ENCODE measurements at places on chromosomes 16 and 17.

DNA sequence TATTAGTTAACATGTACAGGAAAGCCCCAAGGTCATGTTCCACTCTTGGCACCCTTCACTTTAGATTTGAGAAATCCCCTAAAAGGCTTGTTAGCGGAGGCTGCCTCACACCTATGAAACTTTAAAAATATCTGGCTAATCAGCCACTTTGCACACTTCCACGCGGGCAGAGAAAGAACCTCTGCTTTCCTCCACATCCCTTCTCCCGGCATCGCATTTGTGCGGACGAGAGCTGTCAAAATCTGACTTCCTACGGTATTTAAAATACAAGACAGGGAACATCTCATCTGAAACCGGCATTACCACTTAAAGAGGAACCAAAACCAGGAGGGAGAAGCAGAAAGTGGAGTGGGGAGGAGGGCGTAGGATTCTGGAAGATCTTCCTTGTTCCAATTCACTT is 422.3 kb downstream of the TMEM114 start:
- DNase-seq: no peak

DNA sequence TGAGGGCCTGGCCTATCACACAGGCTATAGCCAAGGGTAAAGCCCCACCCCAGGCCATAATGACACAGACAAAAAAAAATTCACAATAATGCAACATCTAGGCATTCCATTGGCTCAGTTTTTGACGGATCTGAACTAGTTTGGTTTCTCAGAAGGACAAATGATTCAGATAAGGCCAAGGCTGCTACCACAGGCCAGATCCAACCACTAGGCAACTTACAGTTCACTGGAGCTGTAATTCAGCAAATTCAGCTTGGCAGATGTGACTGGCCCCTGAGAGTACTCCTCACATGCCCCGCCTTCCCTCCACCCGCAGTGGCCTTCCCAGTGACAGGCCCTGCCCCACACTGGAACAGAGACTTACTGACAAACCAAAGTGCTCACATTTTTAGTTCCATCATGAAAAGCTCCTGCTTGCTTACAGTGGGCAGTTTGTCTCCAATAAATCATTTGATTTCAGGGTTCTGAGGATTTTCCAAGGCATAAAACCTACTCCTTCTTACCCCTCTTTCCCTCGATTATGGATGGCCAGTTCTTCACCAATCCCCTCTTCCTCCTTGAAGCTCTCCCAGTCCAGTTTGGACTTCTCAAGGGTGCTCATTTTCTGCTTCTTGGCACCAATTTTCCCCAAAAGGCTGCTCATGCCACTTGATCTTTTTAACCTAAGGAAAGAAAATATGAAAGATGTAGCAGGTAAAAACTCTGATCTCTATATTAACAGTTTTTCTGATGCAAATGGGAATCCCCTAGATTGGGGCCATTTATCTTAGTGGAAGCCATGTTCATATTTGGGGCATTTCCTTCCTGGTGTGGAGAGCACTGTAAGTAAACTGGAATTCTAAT is 53.3 kb upstream of the BCAR1 start:
- DNase-seq: no peak

DNA sequence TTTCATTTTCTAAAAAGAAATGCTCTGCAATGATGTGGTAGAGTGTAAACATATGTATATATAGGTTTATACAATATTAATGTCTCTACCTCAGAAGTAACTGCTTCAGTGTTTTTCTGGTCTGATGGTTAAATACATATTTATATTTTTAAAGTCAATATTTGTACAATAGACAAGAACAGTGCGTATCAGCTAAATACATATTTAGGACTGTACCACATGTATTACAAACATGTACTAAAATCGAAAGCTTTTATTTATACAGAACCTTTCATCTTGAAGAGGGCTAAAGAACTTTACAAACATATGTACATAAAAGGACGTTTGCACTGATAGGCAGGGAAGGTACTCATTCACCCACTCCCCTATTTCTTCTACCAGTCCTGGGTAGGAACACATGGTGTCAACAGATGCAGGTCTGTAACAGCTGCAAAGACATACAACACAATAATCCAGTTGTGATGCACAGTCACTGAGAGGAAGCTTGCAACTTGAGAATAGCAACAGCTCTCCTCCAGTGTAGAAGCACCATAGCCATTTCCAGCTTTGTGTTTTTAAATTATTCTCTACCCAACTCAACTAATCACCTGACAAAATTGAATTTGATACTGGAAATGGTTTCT is 206.9 kb upstream of the C17orf78 start:
- no peak for DNase-seq

DNA sequence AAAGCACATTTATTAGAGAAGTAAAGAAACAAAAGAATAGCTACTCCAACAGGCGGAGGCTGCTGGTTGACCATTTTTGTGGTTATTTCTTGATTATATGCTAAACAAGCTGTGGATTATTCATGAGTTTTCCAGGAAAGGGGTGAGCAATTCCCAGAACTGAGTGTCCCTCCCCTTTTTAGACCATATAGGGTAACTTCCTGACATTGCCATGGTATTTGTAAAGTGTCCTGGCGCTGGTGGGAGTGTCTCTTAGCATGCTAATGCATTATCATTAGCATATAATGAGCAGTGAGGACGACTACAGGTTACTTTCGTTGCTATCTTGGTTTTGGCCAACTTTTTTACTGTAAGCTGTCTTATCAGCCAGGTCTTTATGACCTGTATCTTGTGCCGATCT is 12.2 kb upstream of the HS3ST4 start:
- DNase-seq: no peak

DNA sequence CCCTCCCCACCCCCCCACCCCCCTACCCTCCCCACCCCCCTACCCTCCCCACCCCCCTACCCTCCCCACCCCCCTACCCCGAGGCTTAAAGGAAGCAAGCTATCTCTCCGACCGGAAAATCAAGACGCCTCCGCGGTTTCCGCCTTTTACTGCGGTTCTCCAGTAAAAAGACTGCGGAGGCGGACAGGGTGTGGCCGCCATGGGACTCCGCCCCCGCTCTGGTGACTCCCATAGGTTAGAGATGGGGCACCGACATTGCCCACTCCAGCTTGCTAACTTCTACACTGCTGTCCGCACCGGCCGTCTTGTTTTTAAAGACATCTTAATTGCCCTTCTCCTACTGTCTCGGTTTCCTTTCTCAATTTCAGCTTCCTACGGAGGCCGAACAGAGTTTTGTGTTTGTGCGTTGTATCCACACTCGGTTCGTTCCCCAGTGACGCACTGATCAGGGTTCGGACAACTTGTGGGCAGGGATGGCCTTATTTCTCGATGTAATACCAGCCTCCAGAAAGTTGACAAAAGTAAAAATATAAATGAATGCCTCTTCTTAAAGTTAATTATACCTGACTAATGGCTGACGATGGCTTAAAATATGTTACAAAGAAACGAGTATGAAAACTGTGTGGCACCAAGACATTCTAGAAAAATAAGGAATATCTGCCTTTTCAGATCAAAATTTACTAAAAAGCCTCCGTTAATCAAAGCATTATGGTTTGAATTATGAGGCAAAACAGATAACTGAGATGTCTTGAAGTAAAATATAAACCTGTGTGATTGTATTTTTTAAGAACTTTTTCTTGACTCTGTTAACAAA is 1.1 kb upstream of the ZNF200 start:
- DNase-seq: no peak

- DNase-seq: no peak
These were observed 3.5 kb upstream of the PKMYT1 start for GRCh38 chr16:2983706-2984136.

DNA sequence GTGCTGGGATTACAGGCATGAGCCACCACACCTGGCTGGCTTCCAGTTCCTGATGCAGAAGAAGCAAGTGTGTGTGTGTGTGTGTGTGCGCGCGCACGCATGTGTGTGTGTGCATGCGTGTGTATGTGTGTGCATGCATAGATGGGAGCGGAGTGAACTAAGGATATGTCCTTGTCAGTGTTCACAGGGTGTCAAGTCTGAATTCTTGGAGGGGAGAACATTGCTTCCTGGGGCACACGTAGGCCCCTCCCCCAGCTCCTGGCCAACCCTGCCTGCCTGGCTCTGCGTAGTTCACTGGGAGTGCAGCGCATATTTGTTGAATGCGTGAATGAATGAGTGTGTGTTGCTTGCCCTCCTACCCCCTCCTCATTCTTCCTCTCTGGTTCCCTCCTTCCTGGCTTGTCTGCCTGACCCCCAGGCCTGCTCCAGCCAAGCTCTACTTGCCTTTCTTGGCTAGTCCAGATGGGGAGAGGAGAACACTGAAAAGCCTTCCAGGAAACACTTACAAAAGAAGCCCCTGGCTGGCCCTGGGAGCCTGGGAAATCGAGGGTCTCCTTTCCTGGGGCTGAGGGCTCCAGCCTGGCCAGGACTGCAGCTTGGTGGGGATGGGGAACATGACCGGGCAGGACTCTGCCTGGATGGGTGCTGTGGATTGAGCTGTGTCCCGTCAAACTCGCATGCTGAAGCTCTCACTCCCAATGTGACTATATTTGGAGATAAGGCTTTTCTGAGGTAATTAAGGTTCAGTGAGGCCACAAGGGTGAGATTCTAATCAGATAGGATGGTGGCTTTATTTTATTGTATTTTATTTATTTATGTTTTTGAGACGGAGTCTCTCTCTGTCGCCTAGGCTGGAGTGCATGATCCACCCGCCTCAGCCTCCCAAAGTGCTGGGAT is 27.9 kb downstream of the IGFBP4 start:
- no peak for DNase-seq

- no peak for DNase-seq
These were observed 45.8 kb downstream of the LCMT1 start for GRCh38 chr16:25157271-25157875.

GRCh38 chr16:26645614-26646013 is 421.1 kb upstream of the C16orf82 start:
- no peak for DNase-seq

- DNase-seq: no peak
These were observed 19.3 kb downstream of the IGFBP4 start for GRCh38 chr17:40462343-40463121.

Measured in NCI-H1436 treated with DMSO at 0.1 percent for 48 hours (cell line).